Right kidney (tissue), 9 donors: ENCODE measurements at places on chromosomes 11 and 22.

DNA sequence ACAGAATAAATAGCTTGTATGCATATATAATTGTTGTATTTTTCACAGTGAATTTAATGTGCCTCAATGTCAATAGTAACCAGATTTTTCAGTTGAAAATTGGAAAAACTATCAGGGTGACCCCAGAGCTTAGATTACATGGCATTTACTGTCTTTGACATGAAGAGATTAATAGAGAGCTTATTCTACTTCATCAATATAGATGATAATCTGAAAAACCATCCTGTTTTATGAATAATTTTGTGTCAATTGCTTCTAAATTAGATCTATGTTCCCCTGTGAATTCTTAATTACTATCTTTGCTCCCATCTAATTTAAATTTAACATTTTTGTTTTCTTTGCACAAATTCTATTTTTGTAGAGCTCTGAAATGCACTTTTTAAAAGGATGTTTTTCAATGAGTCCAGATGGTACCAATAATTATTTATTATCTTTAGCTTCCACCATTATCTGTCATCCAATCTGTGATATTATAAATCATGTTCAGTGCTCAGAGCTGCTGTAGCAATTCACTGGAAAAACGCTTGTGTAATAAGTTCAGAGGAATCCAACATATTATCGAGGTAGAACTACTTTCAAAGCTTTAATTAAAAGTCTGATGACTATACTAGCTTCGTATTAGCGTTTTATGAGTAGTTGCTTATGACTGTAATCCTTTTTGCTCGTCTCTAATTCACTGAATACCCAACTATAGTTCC lies 291.4 kb downstream of the JRKL start:
- no peak for DNase-seq

DNA sequence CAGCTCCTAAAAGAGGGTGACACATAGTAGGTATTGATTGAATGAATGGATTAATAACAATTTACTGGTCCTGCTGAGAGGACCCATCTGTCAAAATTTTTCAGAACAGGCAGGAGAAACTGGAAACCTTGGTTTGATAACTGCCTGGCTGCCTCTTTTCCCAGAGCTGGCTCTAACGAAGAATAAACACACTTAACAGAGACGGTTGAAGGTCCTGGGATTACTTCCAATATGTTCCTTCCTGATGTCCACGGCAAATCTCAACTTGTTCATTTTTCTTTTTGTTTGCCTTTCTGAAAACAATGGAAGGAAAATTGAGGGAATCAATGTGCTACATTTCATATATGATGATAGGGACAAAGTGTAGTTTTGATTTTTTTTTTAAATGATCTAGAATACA lies 76.5 kb upstream of the SYT13 start:
- DNase-seq, result no peak

DNA sequence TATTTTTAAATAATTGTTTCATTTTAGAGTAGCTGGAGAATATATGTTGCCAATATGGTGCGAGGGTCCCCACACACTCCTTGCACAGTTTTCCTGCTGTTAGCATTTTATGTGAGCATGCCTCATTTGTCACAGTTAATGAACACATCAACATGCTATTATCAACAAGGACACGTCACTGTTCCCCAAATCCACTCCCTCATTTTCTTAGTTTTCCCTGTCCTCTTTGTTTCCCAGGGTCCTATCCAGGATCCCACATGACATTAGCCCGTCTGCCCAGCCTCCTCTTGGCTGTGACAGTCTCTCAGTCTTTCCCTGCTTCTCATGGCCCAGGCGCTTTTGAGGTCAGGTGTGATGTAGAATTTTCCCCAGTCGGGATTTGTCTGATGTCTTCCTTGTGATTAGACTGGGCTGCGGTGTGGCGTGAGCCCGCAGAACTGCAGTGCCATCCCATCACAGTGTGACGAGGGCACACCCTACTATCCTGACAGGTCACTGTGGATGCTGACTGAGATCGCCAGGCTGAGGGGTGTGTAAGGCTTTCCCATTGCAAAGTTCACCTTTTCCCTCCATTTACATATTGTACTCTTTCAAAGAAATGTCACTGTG lies 450.6 kb upstream of the B3GAT1 start:
- DNase-seq, result no peak

DNA sequence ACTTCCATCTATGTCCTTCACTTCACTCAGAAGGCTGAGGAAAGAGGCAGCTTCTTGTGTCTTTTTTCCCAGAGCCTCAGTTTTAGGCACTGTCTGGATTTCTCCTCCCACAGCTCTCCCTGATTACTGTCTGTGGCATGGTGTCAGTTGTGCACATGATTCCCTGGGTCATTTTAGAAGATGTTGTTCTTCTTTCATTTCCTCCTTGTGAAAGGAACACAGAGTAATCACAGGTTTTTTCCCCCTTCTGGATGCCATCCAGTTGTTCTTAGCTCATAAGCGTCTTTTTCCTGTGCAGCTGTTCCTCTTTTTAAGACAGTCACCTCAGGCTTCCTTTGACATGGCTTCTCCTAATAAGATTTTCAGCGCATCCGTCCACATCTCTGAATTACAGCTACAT lies 212.2 kb downstream of the FAM181B start:
- DNase-seq, result no peak

GRCh38 chr11:68724293-68724692 lies 27.0 kb downstream of the TESMIN start:
- DNase-seq, result no peak

DNA sequence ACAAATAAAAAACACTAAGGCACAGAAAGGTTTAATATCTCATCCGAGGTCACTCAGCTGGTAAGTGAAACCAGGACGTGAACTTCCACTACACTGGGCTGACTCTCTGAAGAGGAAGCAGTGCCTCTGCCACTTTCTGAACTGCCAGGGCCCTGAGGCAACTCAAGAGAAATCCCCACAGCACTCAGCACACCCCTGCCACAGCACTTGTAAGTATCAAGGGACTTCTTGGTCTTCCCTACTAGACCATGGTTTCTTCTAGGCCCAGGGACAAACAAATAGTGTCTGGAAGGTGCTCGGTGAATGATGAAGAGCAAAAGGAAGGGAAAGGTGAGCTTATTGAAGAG lies 49.7 kb downstream of the RPL27A start:
- no peak for DNase-seq

DNA sequence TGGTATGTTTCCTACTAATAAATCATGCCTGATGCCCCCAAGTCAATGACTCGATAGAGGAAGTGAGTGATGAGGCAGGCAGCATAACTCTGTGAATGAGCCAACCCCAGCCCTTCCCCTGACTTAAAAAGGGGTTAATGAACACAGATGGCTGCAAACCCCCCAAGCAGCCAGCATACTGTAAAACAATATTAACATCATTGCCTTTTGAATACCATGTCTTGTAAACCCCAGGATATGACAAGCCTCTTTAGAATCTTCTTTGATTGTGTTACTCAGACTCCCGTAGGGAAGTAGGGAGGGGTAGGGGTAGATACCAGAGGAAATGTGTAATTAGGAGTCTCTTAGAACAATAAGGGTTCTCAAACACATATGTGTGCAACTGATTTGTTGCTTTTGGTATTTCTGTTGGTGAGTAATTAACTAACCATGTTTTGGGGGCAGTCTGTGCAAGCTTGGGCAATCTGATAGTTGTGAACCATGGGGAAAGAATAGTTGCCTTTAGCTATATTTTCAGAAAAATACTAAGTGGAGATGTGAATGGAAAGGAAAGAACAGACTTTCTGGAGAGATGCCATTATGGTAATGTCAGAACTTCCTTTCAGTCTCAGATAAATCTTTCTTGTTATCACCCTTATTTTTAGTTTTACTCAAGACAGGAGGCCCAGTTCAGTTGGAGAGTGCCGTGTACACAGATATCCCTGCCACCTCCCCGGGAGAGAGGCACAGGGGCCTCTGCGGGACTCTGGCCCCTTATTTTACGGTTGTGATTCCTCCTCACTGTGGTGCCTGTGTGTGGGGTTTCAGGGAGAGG lies 701.8 kb downstream of the NTM start:
- no peak for DNase-seq

GRCh38 chr22:49129736-49130135 lies 697.9 kb downstream of the BRD1 start:
- no peak for DNase-seq

DNA sequence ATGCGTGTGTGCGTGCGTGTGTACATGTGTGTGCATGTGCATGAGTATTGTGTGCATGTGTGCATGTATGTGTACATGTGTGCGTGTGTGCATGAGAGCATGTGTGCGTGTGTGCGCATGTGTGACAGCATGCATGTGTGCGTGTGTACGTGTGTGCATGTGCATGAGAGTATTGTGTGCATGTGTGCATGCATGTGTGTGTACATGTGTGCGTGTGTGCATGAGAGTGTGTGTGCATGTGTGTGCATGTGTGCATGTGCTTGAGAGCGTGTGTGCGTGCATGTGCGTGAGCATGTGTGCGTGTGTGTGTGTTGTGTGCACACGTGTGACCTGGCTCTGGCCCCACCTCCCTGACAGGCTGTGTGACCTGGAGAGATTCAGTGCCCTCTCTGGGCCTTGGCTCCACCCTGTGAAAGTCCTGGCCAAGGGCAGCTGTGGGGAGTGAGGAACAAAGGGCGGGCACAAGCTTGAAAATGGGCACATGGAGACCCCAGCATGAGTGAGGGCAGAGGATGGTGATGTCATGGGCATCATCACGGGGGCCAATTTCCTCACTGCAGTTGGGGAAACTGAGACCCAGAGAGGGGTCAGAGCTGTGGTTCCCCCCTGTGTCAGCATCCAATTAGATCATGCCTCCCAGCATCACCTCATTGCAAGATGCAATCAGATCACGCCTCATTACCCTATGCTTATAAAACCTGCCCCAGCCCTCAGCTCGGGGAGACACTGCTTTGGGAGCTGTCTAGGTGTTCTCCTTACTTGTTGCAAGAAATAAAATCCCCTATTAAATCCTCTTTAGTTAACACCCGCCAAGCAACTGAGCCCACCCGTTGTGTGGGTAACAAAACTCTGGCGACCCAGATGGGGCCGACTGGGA lies 658 bp downstream of the ACY3 start:
- DNase-seq, result no peak

GRCh38 chr11:77200351-77201268 lies 72.6 kb downstream of the MYO7A start:
- DNase-seq, result no peak

- no peak for DNase-seq
Observed at GRCh38 chr22:40487663-40488249, 117.4 kb downstream of the SGSM3 start.

DNA sequence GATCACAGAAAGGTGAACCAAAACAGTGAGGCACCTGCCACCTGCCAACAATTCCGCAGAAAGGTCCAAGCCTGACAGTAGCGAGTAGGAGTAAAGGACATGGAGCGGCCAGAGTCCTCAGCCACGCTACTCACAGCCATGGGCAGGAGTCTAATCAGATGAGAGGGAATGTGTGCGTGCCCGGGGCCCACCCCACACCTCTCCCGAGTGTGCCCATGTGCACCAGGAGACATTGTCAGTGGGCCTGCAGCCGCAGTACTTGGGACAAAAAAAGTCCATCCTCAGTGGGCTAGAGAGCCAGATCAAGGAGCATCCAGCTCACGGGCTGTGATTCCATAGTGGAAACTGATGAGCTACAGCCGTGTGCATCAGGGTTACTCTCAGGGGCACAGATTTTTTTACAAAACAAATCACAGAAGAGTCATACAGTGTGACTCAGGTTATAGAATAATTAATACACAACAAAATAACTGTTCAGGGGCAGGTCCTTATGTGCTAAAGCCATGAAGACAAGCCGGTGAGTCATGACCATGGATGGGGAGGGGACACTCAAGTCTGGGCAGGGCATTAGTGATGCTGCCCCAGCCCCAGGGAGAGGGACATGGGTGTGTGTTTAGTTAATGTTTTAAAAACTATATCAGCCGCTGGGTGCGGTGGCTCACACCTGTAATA lies 12.0 kb downstream of the SART1 start:
- no peak for DNase-seq

DNA sequence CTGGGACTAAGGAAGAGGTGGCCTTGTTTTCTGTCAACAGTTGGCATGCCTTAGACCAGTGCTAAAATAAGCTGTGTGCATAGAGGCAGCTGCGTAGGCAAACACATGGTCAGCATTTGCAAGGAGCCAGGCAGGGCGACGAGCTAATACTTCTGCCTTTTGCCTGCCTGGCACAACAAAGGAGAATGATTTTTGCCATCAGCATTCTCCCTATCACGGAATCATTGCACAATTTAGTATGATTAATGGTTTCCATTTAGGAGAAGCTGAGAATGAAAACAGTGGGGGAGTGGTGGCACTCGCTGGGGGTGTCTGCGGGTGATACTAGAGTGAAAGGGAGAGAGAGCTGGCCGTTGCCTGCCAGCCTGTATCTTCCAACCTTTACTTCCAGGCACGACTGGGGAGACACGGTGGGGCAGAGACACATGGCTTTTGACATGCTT lies 336.0 kb downstream of the CADM1 start:
- DNase-seq, result no peak

DNA sequence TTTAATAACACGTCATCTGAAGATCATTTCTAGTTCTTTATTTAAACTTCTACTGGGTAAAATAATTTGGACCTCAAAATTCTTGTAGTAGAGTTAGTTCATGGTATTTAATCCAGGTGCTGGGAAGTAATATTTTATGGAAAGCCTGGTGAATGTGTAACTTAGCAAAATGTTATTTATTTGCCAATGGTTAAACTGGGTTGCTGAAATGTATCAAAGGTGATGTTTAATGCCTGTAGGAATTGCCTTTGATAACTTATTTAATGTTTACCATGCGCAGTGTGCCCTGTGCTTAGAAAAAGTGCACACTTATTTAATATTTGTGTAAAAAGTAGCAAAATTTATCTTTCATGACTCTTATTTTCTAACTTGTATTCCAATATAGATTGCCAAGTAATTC lies 11.2 kb downstream of the OR5M11 start:
- no peak for DNase-seq

DNA sequence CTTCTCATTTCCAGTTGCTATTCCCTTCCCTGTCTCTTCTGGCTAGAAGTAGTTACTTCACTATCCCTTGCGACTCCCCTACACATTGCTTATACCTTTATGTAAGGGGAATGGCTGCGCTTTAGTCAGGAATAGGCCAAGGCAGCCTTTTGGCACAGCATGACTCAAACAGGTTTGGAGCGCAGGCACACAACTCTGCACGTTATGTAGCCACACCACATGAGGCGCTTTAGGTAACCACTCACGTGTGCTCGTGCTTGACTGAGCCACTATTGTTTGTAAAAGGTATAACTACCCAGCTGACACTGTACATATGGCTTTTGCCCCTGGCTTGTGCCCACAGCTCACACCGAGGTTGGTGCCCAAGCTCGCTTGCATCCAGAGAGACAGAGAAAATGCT lies 46.7 kb upstream of the LIPT2 start:
- DNase-seq, result no peak

GRCh38 chr22:44520465-44521094 lies 22.5 kb upstream of the RTL6 start:
- DNase-seq, result no peak

GRCh38 chr11:1735271-1735670 lies 15.1 kb downstream of the IFITM10 start:
- no peak for DNase-seq

GRCh38 chr11:8720868-8721608 lies 38.4 kb downstream of the RPL27A start:
- peak; percentile 17 for DNase-seq

- DNase-seq, result no peak
Observed at GRCh38 chr11:90321018-90321417, 98.2 kb upstream of the CHORDC1 start.
